Upper lobe of left lung (tissue), 6 donors: ENCODE measurements at places on chromosomes 4 and X. TPM values are rescaled to one million over a fixed set of nuclear protein-coding genes. Genes with fewer than 3 reads are reported as not detected.

- no peaks in the 10 kb centered on the region for H3K36me3 ChIP-seq
- no peaks in the 10 kb centered on the region for H3K27me3 ChIP-seq
- DNase-seq: no peak
- H3K4me3 ChIP-seq: no peak overlapping the region
- H3K27ac ChIP-seq: no peak overlapping the region
Measured at GRCh38 chrX:47030339-47030738, 47.9 kb upstream of the RGN start.

DNA sequence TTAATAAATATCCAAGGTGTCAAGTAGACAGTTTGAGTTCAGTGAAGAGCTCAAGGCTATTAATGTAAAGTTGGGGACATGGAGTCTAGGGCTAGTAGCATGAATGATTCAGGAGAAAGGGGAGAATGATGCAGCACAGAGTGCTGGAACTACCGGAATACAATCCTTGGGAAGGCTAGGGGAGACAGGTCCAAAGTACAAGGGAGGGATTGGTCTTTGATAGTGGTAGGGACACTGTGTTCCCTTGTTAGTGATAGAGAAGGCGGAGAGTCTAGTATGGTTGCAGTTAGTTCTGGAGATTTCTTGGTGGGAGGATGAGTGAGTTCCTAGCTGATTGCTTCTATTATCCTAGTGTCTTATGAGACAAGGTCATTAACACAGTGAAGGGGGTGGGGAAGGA is 8.7 kb downstream of the GCNA start:
- H3K36me3 ChIP-seq: no peaks in the 10 kb centered on the region
- no peak for DNase-seq
- no peak overlapping the region for H3K4me3 ChIP-seq
- H3K27ac ChIP-seq: no peak overlapping the region
- H3K27me3 ChIP-seq: no peaks in the 10 kb centered on the region

DNA sequence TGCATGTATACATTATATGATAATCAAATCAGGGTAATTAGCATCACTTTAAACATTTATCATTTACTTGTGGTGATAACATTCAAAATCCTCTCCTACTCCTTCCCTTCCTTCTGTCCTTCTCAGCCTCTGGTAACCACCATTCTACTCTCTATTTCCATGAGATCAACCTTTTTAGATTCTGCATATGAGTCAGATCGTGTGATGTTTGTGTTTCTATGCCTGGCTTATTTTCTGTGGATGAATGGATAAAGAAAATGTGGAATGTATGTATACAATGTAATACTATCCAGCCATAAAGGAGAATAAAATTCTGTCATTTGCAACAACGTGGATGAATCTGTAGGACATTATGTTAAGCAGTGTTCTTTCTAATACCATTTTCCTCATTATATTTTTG is 123.9 kb downstream of the NAA11 start:
- H3K27me3 ChIP-seq: no peaks in the 10 kb centered on the region
- no peak overlapping the region for H3K27ac ChIP-seq
- H3K36me3 ChIP-seq: no peaks in the 10 kb centered on the region

DNA sequence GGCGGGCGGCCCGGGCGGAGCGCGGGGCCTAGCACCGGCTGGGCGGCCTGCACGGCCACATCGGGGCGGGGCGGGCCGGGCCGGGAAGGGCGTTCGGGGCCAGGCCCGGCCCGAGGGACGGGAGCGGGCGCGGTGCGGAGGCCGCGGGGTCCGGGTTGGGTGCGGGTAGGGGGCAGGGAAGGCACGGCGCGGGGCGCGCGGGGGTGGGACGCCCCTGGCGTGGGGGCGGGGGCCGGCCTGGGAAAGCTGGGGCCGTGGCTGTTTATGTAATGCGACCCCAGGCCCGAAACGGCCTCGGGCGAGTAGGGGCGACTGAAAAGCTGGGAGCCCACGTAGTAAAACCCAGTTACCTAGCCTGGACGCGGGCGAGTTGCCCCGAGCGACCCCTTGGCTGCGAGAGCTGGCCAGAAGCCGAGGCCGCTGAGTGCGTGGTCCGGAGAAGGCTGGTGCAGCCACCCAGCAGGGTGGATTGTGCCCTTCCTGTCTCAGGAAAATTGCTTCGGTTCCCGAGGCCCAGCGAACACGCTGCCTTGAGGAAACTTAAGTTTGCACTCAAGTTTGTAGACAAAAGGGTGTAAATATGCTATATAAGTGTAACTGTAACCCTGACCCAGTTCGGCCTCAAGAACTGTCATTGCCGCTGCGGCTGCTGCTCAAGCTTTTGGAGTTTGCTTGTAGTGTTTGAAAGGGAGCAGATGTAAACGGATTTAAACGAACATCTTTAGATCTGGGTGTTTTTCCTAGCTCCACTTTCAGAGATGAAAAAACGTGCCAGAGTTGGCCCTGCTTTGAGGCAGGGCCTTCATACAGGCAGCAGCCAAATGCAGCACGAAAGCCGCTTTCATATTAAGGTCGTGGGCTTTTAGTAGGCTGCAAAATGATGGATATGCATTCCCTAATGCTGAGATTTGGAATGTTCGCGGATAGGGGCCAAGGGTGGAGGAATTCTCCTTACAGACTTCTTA is 674 bp downstream of the SEC24B start:
- peak; percentile 36 for DNase-seq
- H3K4me1 ChIP-seq: peaks cover 40% of the 10 kb centered on the region
- H3K27me3 ChIP-seq: no peaks in the 10 kb centered on the region
- no peaks in the 10 kb centered on the region for H3K36me3 ChIP-seq
- peak overlapping the region; percentile 82 for H3K4me3 ChIP-seq
- H3K27ac ChIP-seq: peak overlapping the region; percentile 94

- H3K36me3 ChIP-seq: no peaks in the 10 kb centered on the region
- no peaks in the 10 kb centered on the region for H3K27me3 ChIP-seq
- H3K4me3 ChIP-seq: no peak overlapping the region
- no peak for DNase-seq
- no peak overlapping the region for H3K27ac ChIP-seq
- peaks cover 6% of the 10 kb centered on the region for H3K4me1 ChIP-seq
Measured at GRCh38 chr4:76388160-76388908, 32.6 kb downstream of the CCDC158 start.

DNA sequence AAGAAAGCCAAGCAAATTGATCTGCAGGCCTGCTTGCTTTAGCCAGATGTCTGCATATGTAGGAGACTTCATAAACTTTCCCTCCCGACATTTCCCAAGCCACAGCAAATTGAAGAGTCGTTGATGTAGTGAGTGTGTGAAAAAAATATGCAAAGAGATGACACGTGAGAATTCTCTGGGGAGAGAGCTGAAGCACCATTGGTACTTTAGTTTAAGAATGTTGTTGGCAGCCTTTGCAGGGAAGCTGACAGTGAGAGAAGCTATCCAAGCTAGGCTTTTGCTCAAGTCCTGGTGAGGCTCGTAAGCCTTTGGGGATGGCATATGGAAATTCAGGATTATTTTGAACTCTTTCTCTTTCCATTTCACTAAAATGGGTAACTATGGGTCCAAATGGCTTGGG is 87.5 kb downstream of the GLRA2 start:
- no peak overlapping the region for H3K27ac ChIP-seq
- H3K4me1 ChIP-seq: no peaks in the 10 kb centered on the region
- no peaks in the 10 kb centered on the region for H3K36me3 ChIP-seq
- DNase-seq: no peak
- H3K27me3 ChIP-seq: no peaks in the 10 kb centered on the region
- H3K4me3 ChIP-seq: no peak overlapping the region

- no peak overlapping the region for H3K27ac ChIP-seq
- no peaks in the 10 kb centered on the region for H3K27me3 ChIP-seq
- H3K4me1 ChIP-seq: no peaks in the 10 kb centered on the region
- H3K36me3 ChIP-seq: no peaks in the 10 kb centered on the region
- no peak for DNase-seq
- H3K4me3 ChIP-seq: no peak overlapping the region
Measured at GRCh38 chrX:131975851-131976250, 47.3 kb upstream of the STK26 start.

DNA sequence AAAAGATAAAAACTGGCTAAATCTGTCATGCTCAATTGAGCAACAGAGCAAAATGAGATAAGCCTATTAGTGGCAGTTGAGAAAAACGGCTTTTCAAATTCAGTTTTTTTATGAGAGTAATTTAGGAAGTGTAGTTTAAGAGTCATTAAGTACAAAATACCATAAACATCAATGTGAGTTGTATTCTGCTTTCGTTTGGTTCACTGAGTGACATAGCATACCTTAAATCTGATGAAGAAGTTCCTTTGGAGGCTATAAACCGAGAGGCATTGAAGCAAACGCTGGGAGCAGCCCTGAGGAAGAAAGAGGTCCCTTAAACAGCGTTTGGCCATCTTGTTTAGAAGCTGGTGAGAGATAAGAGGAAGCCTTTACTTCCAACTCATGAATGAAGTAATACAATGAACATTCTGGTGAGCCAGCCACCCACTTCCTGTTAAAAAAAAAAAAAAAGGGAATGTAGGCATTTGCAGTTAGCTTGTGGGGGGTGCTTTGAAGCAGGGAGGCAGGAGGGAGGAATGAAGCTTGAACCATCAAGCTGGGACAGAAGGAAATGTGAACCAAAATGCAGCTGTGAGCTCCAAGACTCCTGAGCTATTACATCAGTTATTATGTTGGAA is 132.3 kb downstream of the ZNF330 start:
- no peaks in the 10 kb centered on the region for H3K4me1 ChIP-seq
- no peaks in the 10 kb centered on the region for H3K27me3 ChIP-seq
- H3K27ac ChIP-seq: peak overlapping the region; percentile 46
- no peak overlapping the region for H3K4me3 ChIP-seq
- no peaks in the 10 kb centered on the region for H3K36me3 ChIP-seq

GRCh38 chrX:11430271-11430670 is 137.1 kb downstream of the AMELX start:
- no peaks in the 10 kb centered on the region for H3K36me3 ChIP-seq
- no peak overlapping the region for H3K4me3 ChIP-seq
- H3K27me3 ChIP-seq: no peaks in the 10 kb centered on the region
- no peak overlapping the region for H3K27ac ChIP-seq
- DNase-seq: no peak

DNA sequence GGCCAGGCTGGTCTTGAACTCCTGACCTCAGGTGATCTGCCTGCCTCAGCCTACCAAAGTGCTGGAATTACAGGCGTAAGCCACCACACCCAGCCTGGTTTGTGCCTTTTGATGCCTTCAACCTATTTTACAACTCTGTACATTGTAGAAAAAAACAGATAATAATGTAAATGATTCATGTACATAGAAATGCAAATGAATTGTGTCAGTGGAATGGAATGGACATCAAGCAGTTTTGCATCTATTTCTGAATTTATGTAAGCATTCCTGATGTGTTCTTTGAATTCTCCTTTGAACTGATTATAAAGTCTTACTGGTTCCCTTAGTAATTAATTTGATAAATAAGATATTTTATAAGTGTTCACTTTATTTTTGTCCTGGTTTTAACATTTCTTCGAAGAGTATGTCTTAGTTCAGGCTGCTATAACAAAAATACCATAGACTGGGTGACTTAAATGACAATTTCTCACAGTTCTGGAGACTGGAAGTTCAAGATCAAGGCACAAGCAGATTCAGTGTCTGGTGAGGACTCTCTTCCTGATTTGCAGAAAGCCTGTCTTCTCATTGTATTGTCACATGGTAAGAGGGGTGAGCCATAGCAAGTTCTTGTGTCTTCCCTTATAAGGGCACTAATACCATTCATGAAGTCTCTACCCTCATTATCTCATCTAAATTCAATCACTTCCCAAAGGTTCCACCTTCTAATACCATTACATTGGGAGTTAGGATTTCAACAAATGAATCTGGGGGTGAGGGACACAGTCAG is 162.2 kb upstream of the S100G start:
- H3K27me3 ChIP-seq: no peaks in the 10 kb centered on the region
- no peak overlapping the region for H3K27ac ChIP-seq
- no peaks in the 10 kb centered on the region for H3K36me3 ChIP-seq
- H3K4me1 ChIP-seq: no peaks in the 10 kb centered on the region
- H3K4me3 ChIP-seq: no peak overlapping the region

DNA sequence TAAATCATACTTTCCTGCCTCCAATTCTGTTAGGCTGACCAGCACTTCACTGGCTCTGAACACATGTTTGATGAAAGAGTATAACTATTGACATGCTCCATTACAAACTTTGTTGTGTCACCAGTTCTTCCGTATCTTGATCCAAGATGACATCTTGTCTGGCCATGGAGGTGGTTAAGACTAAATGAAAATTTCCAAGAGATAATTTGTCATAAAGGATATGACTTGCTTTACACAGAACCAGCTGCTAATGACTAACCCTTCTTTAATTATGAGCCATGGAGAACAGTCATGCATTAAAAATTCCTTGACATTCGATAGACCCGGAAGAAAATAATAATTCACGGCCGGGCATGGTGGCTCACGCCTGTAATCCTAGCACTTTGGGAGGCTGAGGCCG is 17.7 kb upstream of the N4BP2 start:
- DNase-seq: no peak
- H3K27ac ChIP-seq: no peak overlapping the region
- no peak overlapping the region for H3K4me3 ChIP-seq
- no peaks in the 10 kb centered on the region for H3K4me1 ChIP-seq
- H3K27me3 ChIP-seq: no peaks in the 10 kb centered on the region
- no peaks in the 10 kb centered on the region for H3K36me3 ChIP-seq

- H3K27me3 ChIP-seq: no peaks in the 10 kb centered on the region
- no peak overlapping the region for H3K27ac ChIP-seq
- H3K36me3 ChIP-seq: no peaks in the 10 kb centered on the region
Measured at GRCh38 chrX:103656617-103657016, 27.8 kb downstream of the TCEAL1 start.

DNA sequence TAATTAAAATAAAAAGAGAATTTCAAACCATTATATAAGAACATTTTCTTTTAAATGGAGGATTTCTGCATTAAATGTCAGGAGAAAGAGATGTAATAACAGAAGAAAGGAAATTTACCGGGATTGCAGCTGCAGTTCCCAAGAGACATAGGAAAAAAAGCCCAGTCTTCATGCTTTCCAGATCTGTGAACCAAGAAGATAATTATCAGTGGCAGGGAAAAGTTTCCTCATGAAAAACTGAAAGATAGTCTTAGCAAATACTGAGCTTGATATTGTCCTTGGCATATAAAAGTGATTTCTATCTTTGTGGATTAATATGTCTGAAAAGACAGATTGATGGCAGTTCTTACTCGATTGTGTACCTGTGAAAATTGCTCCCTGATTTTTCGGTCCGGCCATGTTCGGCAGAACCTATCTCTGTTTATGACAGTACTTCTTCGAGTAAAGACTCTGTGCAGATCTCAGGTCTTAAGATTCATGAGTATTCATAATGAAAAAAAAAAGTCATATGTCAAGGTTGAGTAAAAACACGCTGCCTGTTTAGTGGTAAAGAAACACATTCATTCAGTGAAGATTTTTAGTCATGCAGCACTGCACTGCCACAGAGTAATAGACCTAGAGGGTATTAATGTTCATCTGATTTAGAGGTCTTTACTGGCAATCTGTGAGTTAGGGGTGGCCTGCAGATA is 29.6 kb downstream of the SPARCL1 start:
- H3K4me1 ChIP-seq: peaks cover 5% of the 10 kb centered on the region
- H3K4me3 ChIP-seq: no peak overlapping the region
- no peak overlapping the region for H3K27ac ChIP-seq
- DNase-seq: no peak

- H3K27me3 ChIP-seq: no peaks in the 10 kb centered on the region
- peaks cover 5% of the 10 kb centered on the region for H3K36me3 ChIP-seq
- H3K27ac ChIP-seq: peak overlapping the region; percentile 91
- peak; percentile 79 for DNase-seq
- peaks cover 17% of the 10 kb centered on the region for H3K4me1 ChIP-seq
Measured at GRCh38 chr4:125091-125771, 930 bp downstream of the ZNF718 start.

The ADH4 gene
- total RNA-seq: not detected

The MAGEB17 gene
- total RNA-seq: not detected

The ADAMTS3 gene
- 5.2 TPM for total RNA-seq

The CLIC2 gene
- 54.3 TPM for total RNA-seq

The VCX gene
- not detected for total RNA-seq

The BST1 gene
- 13.3 TPM for total RNA-seq

The TMPRSS11B gene
- total RNA-seq: not detected

The SPANXB1 gene
- not detected for total RNA-seq
